ENCODE measurements at places on chromosomes 6 and 20.
A peak's percentile ranks its signal among the peaks of the same experiment; 100 is the strongest.

GRCh38 chr6:90253631-90254030, 43.0 kb downstream of the BACH2 start:
- DNase-seq = no peak

DNA sequence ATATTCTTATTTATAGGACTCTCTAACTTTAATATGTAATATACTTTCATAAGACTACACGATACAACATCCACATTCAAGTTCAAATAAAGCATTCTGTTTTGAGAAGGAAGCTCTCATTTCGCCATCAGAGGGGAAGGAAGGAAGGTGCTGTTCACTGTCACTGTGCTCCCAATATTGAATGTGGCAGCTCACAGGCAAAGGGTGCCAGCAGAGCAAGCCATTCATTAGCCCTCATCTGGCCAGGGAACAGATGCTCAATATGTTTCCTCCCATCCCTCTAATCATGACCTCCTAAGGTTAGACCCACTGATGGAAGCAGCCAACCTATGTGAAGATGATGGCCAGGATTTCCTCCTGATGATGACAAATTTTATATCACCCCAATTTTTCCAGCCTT, 154.4 kb downstream of the DST start:
- no peak for DNase-seq

GRCh38 chr20:57174737-57175136, 91.7 kb downstream of the BMP7 start:
- no peak for DNase-seq

DNA sequence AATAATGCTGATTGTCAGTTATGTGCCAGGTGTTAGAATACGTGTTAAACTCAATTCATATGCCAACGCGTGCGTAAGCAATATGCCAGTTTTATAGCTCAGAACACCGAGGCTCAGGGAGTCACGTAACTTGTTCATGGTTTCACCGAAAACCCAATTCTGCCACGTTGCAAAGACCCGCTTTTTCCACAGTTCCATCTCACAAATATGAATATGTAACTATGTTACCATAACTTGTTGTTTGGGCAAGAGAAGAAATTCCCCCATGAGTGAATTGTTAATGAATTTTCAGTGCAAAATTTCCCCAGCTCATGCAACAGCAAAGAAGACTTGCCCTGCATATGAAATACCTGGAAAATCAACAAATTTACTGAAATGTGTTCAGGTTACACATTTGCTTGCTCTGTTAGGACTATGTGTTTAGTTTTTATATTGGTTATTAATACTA, 30.1 kb downstream of the SF3B5 start:
- no peak for DNase-seq

- DNase-seq = peak; percentile 14
Observed at GRCh38 chr6:120378582-120379220, 955.6 kb downstream of the TBC1D32 start.

DNA sequence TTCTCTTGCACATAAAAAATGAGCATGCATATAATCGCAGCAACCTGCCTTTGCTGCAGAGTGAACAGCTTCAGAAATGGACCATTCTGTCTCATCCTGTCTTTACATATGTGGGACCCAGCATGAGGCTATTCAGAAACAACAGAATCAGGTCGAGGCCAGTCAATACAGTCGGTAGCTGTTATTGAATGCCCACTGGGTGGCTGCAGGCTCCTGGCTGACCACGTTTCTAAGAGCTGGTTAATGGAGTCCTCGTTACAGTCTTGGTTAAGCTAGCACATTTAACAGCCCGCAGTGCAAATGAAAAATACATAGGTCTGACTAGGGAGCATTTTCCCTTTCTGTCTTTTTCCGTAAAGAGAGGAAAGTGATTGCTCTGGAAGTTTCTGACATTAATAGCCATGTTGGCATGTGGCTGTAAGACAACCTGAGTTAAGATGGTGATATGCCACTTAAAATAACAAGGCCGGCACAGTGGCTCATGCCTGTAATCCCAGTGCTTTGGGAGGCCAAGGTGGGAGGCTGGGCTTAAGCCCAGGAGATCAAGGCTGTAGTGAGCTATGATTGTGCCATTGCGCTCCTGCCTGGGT, 75.0 kb downstream of the SHLD1 start:
- DNase-seq = no peak

GRCh38 chr6:127832381-127832780, 68.5 kb downstream of the THEMIS start:
- no peak for DNase-seq

GRCh38 chr6:117399924-117400323, 25.8 kb downstream of the ROS1 start:
- no peak for DNase-seq

Data from MV-4-11 (cell line).